ENCODE measurements at places on chromosomes 5 and 9. TPM values are rescaled to one million over a fixed set of nuclear protein-coding genes. Genes with fewer than 3 reads are reported as not detected.

- no peak overlapping the region for H3K4me3 ChIP-seq
- H3K36me3 ChIP-seq: no peaks in the 10 kb centered on the region
- no peak for DNase-seq
- no peak overlapping the region for H3K27ac ChIP-seq
- no peaks in the 10 kb centered on the region for H3K4me1 ChIP-seq
- H3K27me3 ChIP-seq: no peaks in the 10 kb centered on the region
Measured at GRCh38 chr5:31626156-31626555, 12.8 kb upstream of the PDZD2 start.

GRCh38 chr9:68731857-68732256 lies 26.8 kb downstream of the PIP5K1B start:
- H3K27me3 ChIP-seq: no peaks in the 10 kb centered on the region
- no peak for DNase-seq
- H3K27ac ChIP-seq: no peak overlapping the region

- H3K4me3 ChIP-seq: no peak overlapping the region
- no peak for DNase-seq
- H3K4me1 ChIP-seq: no peaks in the 10 kb centered on the region
- H3K36me3 ChIP-seq: no peaks in the 10 kb centered on the region
- no peaks in the 10 kb centered on the region for H3K27me3 ChIP-seq
Measured at GRCh38 chr5:19927170-19927569, 60.8 kb downstream of the CDH18 start.

DNA sequence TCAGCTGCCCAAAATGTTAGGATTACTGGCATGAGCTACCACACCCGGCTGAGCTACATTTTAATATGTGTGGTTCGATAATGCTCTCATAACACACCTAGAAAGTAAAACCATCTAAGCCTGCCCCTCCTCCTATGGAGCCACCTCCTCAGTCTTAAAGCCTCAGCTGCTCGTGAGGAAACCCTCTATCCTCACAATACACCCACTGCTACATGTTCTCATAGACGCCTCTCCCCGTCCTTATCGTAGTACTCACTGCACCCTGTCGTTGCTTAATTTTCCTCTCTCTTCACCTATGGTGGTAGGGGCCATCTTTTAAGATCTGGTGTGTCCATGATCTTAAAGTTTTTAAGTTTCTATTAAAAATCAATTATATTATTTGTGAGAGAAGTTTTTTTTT lies 72.9 kb downstream of the RCL1 start:
- H3K36me3 ChIP-seq: peaks cover 25% of the 10 kb centered on the region
- no peak overlapping the region for H3K27ac ChIP-seq
- H3K4me1 ChIP-seq: no peaks in the 10 kb centered on the region

- no peak for DNase-seq
- H3K27me3 ChIP-seq: no peaks in the 10 kb centered on the region
Measured at GRCh38 chr9:6739218-6739617, 18.6 kb upstream of the KDM4C start.

Gene MORN5
- total RNA-seq: not detected

All from spleen (tissue), 13 donors.